Activated T-cell treated with anti-CD3 and anti-CD28 coated beads for 48 hours (primary cell): ENCODE measurements at places on chromosomes 1 and 21.

DNA sequence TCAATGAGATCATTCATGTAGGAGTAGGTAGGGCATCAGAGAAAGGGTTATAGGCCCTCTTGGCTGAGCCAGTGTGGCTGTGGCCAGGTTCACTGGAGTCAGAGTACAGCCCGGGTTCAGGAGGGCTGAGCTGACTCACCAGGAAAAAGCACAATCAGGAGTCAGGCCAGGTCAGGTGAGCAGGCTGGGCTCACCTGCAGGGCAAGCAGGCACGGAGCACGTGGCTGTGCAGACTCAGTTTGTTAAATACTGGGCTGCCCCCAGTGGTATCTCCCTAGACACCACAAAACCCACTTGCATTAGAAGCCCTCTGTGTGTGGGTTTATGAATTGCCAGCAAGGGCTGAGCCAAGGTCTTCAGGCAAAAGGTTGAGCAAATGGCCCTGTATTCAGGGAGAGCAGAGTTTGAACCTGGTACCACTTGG is 122.1 kb upstream of the SERBP1 start:
- DNase-seq: no peak

- no peak for DNase-seq
Observed at GRCh38 chr1:168509875-168510791, 33.7 kb downstream of the XCL2 start.

GRCh38 chr1:65478379-65479026 is 58.0 kb downstream of the LEPR start:
- no peak for DNase-seq

DNA sequence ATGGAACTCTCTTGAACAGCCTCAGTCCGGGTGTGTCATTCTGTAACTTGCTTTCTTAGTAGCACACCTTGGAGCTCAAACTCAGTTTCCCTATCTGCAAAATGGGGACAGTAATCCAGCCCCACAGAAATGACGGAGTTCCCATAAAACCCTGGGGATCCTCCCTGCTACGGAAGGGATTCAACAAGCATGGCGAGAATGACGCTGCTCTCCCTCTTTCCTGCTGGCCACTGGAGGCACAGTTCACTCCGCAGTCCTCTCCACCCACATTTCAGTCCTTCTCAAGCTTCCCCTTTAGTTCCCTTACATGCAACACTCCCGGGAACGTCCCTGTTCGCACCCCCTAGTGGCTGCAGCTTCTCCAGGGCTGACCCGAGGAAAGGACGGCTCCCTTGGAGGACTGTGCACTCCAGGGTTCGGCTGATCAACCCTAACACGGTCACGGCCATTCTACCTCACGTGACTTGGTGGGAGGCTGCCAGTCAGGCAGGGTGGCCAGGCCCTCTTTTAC is 20.6 kb downstream of the RUNX3 start:
- DNase-seq: no peak

DNA sequence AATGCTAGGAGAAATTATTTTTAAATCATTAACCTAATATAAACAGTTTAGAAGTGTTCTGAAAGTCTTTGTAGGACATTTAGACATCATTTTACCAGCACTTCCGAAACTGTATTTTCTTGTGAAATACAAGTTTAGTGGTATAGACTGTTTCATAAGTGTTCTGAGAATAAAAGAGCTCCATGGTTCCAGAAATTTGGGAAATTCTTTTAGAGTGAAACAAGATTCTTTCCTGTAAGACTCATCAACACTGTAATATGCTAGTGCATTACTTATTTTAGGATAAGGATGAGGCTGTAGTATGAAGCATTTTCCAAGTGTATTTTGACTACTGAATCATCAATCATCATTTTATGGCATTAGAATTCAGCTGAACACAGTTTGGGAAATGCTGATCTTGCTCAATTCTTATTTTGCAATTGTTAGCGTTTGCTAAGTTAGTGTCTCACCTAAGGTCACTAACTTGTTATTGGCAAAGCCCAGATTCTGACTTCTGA is 73.4 kb downstream of the CEP350 start:
- no peak for DNase-seq

DNA sequence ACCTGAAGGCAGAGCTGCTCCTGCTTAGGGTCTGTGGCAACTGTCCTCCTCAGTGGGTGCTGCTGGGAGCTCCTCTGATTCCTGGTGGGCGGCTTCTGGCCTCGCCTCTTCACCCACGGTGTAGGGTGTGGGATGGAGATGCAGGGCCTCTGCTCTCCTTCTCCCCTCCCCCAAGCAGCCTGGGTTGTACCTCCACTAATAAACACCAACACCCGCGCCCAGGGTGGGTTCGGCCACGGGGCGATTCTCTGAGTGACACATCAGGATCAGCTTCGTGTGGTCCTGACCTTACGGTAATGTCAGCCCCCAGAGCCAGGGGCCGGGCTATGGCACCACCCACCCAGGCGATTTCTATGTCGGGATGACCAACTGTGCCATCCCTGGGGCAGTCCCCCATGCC is 23.7 kb downstream of the KRTAP10-1 start:
- DNase-seq: no peak

DNA sequence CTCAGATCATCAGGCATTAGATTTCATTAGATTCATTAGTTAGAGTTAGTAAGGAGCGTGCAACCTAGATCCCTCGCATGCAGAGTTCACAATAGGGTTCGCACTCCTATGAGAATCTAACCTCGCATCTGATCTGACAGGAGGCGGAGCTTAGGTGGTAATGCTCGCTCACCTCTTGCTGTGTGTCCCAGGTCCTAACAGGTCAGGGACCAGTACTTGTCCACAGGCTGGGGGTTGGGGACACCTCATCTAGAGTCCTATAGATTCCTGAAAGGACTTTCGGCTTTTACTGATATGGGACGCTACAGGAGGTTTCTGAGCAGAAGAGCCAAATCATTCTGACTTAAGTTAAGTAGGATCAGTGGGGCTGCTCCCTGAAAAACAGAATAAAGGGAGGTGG is 91.4 kb downstream of the AKT3 start:
- no peak for DNase-seq

DNA sequence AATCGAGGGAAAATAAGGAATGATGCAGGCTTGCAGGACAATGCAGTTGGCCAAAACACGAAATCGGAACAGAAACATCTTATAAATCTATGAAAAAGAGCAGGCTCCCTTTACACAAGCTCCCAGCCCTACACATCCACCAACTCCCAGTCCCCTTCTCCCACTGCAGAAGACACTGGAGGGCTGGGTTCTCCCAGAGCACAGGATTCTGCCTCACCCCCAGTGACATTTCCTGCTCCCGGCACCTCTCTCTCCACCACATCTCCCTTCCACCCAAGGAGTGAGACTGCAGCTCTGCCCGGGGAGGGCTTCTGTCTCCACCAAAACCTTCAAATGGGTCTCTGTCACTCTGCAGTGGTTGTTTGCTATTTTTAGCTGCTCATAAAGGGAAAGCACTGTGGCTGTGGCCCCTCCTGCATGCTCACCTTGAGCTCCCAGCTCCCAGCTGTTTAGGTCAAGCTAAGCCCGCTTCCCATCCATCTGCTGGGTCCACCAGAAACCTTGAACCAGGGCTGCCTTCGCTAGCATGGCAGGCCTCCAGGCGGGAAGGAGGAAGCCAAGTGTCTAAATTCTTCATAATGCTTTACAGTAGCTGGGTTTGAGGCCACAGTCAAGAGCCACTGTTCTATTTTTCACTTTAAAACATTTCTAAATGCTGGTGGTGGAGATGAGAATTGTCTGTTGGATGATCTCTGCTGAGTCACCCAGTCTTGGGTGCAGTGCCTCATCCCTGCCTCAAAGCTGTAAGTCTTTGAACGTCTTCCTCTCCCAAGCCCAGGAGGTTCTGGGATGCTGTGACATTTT is 3.3 kb upstream of the C2CD2 start:
- DNase-seq: no peak

DNA sequence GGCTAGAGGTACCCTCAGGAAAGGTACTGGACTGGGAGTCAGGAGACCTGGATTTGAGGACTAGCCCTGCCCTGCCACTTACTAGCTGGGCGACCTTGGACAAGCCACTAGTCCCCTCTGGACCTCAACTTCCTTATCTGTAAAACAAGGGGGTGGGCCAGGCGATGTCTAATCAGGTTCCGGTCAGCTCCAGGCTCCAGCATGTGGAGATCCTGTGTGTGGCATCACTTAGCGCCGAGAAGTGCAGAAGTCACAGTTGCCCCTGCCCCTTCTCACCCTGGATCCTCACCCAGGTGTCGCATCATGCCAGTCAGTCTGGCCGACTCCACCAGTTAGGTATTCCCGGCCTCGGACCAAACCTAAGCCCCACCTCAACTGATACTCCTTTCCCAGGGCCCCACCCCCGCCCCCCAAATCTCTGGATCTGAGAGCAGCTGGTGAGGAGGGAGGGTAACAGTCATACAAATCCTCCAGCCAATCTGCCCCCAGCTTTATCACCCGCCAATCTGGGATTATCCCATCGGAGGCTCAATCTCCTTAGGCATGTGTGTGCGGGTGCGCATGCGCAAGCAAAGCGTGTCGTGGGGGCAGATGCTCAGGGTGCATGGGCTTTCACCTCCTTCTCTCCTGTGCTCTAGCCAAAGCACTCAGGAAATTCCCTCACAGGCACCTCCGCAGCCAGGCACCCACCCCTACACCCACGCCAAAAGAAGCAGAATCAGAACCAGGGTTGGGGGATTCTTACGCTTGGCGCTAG is 5.4 kb downstream of the CELF3 start:
- no peak for DNase-seq

- no peak for DNase-seq
Observed at GRCh38 chr1:160911441-160911840, 26.5 kb upstream of the ITLN1 start.

DNA sequence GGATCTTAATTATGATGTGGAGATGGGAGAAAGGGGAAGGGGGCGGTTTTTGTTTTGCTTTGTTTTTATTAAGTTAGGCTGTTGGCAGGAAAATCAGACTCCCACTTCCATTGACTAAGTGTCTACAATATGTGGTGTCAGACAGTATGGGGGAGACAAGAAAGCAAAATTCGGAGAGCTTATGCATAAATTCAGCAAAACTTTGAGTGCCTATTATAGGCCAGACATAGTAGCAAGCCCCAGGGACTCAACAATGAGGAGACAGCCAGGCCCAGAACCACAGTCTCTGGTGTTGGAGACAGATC is 835 bp upstream of the TSPAN2 start:
- no peak for DNase-seq

- DNase-seq: no peak
Observed at GRCh38 chr1:220005489-220005888, 40.8 kb downstream of the EPRS1 start.

DNA sequence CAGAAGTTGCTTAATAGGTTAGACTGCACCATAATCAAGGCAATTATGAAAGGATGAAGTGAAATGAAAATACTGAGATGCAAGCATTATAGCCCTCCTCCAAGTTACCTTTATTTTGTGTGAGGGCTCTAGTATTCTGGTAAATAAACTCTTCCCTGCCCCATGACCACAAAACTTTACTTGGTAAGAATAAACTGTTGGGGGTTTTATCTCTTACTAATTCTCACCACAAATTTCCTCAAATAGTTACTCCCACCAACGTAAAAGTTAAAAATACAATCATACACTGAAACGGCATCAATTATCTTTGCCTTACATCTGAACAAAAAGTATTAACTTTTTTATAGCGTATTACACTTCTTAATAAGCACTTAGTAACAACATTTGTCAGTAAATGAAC is 29.5 kb downstream of the C21orf91 start:
- no peak for DNase-seq

DNA sequence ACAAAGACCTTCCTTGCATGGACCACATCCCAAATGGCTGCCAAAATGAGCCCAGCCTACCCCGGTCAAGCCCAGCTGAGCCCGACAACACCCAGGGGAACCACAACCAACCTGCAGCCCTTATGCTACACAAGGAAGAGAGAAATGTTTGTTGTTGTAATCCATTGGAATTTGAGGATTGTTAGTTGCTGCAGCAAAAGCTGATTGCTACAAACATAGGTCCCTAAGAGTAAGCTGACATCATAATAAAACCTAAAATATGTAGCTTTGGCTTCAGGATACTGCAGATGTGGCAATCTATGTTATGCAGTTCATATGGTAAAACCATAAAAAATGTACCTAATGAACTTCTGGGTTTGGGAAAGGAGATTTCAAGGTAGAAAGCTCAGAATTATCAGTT is 65.5 kb upstream of the DNAH14 start:
- DNase-seq: no peak

GRCh38 chr1:57122031-57122430 is 156.2 kb upstream of the C8B start:
- DNase-seq: no peak

DNA sequence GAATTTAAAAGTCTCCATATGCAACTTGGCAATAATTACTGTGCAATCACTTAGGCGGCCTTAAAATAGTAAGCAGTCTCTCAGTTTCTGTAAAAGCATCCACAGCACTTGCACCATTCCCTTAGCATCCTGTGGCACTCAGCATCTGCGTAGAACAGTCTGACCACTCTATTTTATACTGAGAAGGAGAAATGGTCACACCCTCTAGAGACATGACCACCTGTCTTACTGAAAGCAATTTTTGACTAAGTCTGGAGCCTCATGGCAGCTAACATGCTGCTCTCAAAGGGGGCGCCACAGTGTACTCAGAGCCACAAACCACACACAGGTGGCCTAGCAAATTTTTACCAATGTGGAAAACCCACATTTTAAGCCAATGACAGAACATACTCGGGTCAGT is 62.0 kb downstream of the KCNK1 start:
- DNase-seq: no peak

GRCh38 chr1:27366113-27366410 is 699 bp downstream of the MAP3K6 start:
- peak; percentile 82 for DNase-seq

GRCh38 chr1:93448983-93449804 is 1.3 kb downstream of the FNBP1L start:
- no peak for DNase-seq

DNA sequence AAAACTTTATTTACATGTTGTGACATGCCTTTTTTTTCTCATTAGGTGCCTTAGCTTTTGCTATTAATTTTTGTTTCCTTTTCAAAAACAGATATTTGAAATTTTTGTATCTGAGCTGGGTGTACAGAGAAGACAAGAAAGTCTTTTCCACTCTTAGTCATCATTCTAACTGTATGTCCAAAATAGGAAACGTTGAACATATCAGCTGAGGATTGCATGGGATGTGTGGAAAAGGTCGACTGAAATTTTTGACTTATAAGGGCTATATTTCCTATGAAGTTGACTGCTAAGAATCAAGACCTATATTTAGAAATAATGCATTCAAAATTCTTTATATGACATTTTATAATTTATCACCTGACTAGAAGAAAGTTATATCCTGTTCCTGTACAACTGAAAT is 270.0 kb upstream of the ZRANB2 start:
- no peak for DNase-seq

- DNase-seq: peak; percentile 60
Observed at GRCh38 chr1:2786329-2787162, 14.9 kb downstream of the TTC34 start.

GRCh38 chr1:210641582-210641981 is 312.9 kb downstream of the HHAT start:
- DNase-seq: no peak

DNA sequence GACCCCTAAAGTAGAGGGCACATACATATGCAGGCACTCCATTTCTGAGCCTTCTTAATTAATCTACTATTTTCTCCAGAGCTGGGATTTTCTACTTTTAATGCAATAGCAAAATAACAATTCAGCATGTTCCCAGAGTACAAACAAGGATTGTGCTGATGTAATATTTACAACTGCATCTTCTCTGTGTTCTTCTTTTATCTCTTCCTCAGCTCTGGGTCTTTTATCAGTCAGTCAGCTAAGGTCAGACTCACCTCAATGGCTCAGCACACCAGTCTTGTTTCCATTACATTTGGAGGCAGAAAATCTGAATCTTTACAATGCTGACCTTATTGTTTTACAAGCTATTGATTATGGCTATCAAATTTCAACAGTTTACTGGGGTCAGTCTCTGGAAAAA is 323.3 kb upstream of the NR5A2 start:
- DNase-seq: no peak
